ENCODE measurements at places on chromosomes 3 and 15.

GRCh38 chr3:20052851-20053250 lies 12.6 kb downstream of the KAT2B start:
- DNase-seq: no peak

DNA sequence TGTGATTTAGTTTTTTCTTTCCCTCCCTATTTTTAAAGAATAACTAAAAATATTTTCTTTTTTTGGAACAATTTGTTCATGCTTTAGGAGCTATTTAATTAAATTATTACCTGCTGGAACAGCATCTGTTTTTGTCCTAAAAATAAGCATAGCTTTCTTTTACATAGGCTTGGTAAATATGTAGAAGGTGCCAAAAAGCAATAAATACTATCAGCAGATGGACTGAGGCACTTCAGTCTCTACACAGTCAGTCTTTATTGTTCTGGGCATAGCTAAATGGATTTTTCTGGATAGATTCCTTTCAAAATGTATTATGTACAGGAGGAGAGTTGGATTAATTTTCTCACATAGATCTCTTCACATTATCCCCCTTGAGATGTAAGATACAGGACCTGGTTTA lies 223.5 kb downstream of the NAALADL2 start:
- DNase-seq: no peak

DNA sequence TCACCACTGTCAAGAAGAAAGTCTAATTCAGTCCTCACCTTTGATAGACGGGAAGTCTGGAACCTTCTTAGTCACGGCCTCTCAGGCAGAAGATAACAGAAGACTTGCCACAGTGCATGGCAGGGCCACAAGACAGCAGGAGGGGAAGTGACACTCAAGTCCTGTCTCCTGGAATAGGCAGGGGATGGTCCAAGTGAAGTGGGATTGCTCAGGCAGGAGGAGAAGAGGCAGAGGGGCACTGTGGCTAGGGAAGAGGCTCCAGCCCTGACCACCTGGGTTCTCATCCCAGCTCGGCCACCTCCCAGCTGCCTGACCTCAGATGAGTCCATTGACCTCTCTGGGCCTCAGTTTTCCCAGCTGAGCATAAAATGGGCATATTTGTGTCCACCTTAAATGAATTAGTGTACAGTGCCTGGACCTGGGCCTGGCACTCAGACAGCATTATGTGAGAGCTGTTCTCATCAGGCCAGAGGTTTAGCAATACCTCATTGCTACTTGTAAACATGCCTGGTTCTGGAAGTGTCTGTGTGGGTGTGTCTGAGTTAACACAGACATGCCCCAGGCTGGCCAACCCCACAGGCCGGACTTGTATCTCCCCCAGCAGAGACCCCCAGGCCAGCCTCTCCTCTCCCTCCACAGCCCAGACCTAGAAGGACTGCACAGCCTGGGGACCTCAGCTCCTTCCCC lies 11.5 kb upstream of the PCSK6 start:
- DNase-seq: no peak

GRCh38 chr3:124412644-124413043 lies 317.6 kb upstream of the UMPS start:
- DNase-seq: no peak

DNA sequence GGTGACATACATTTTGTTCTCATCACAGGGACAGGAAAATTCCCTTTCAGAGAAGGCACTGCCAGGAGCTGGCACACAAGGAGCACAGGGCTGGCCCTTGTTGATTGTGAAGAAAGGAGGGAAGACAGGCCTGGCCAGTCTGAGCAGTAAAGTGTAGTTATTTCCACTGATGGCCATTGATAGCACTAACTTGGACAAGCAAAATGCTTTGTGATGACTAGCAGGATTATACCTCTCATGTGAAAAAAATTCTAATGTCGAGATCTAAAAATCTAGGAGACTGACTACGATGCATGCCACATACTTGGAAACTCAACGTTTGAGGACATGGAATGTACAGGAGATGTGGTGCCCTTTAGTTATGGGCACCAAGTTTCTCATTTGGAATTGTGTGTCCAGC lies 54.3 kb upstream of the ST8SIA2 start:
- no peak for DNase-seq

DNA sequence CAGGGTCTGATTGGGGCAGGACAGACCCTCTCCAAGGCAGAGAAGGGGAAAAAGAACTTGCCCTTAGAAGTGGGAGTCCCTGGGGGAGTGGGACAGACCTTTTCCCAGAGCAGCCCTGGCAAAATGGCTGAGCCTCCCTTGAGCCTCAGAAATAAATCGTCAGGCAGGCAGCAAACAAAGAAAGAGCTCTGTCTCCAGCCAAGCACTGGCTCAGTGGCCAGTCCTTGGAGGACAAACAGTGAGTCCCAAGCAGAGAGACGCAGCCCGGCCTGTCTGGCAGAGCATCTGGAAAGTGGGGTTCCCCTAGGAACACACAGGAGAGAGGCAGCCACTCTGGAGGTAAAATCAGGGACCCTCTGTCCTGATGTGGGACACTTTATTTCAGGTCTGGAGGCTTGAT lies 1.8 kb downstream of the SLC6A1 start:
- DNase-seq: no peak

- DNase-seq: no peak
These were observed 438.2 kb upstream of the ARRDC4 start for GRCh38 chr15:97522347-97522746.

DNA sequence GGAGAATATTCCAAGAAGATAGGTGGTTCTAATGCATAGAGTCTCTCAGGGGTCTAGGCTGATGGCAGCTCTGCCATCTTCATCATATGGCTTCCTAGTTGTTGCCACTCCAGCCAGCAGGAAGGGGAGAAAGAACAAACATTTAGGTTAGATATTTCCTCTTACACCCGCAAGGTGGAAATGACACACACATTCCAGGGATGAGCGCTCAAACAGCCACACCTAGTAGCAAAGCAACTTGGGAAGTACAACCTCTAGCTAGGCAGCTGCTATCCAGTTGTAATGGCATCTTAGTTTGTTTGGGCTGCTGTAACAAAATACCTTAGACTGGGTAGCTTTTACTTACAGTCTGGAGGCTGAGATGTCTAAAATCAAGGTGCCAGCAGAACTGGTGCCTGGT lies 51.9 kb upstream of the ADAMTSL3 start:
- no peak for DNase-seq

DNA sequence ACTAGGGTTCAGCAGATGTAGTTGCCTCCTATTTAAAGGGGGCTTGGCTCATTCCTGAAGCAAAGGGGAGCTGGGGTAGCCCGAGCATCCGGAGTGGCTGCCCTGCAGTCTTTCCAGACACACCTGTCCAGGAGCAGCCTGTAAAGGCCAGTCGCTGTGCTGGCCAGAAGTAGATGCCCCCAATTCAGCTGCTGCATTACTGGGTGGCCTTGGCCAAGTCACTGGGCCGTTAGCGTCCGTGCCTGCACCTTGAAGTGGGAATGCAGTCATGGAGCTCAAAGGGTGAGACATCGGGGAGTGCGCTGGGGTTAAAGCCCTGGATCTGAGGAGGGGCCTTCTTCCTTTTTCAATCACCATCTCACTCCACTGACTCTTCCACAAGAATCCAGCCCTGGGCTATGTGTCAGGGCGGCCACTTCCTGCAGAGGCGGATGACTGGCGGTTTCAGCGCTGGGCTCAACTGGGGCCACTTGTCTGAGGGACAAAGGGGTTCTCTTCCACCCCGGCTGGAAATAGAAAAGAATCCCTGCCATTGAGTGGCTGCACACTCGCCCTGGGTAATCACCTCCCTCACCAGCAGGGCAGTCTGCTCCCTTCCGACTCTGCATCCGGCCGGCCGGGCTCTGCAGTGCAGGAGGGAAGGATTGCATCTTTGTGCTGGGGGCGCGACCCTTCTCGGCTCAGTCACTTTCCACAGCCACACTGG lies 11.8 kb downstream of the ALDH1A3 start:
- DNase-seq: no peak

- no peak for DNase-seq
These were observed 1669.6 kb downstream of the OTOL1 start for GRCh38 chr3:163166197-163166596.

- no peak for DNase-seq
These were observed 583.1 kb upstream of the CFAP20DC start for GRCh38 chr3:59632760-59633573.

GRCh38 chr3:153284282-153284938 lies 122.4 kb downstream of the RAP2B start:
- peak; percentile 7 for DNase-seq

DNA sequence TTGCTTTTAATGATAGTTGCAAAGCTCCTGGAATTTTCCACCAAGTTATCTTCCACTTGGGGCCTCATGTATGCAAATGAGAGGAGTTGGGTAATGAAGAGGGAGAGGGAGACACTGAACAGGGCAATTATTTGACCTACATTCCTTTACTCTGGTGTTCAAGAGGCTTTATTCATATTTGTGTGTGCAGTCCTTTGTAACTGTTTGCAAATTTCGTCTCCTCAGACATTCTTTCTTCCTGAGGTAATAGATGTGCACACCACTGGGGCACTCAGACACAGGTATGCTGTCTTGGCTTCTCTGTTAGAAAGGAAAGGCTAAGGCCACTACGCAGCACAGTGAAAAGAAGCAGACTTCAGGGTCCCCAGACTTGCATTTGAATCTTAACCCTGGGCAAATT lies 189.7 kb upstream of the IL12A start:
- DNase-seq: no peak

DNA sequence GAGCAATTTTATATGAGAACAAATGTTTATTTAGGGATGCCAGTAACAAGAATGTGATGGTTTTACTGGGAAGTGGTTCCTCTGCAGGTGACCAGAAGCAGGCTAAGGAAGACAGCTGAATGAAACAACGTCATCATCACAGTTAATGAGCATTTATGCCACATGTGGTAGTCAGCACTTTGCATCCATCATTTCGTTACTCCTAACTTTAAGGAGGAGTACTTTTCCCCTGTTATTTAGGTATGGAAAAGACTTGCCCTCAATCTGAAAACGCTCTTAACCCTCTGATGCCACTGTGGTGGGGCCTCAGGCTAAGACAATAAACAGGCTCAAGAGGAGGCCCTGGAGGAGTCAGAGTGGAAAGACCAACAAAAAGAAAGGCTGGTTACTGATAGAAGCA lies 31.2 kb downstream of the INTS14 start:
- no peak for DNase-seq

DNA sequence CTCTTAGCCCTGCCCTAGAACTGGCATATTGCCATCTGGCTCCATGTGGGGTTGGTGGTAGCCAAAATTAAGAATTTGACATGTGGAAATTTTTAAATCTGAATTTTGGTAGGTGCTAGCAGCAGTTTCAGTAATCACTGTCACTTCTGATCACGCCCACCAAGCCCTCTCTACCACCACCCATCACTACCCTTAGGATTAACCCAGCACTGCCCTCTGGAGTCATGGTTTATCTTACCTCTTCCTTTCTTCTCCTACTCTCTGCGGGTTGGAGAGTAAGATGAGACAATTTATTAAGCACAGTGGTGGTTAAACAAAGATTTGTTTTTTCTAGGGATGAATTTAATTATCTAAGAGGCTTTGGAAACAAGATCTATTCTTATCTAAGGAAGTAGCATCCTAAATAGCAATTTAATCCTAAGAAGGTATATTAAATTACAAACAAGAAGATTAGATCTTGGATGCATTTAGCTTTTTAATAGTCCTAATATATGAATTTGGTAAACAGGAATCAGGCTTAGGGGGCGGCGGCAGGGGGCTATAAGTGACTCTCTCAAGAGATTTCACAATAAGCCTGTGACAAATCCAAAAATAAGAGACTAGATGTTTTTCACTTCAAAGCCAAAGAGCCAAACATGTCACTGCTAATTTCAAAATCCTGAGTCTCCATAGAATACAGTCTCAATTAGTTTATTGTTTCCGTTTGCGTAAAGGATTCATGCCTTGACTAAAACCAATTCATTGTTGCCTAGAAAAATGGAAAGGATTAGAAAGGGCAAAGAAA lies 498.4 kb upstream of the UBE2E2 start:
- DNase-seq: no peak

GRCh38 chr15:49645941-49646340 lies 25.1 kb downstream of the DTWD1 start:
- no peak for DNase-seq

DNA sequence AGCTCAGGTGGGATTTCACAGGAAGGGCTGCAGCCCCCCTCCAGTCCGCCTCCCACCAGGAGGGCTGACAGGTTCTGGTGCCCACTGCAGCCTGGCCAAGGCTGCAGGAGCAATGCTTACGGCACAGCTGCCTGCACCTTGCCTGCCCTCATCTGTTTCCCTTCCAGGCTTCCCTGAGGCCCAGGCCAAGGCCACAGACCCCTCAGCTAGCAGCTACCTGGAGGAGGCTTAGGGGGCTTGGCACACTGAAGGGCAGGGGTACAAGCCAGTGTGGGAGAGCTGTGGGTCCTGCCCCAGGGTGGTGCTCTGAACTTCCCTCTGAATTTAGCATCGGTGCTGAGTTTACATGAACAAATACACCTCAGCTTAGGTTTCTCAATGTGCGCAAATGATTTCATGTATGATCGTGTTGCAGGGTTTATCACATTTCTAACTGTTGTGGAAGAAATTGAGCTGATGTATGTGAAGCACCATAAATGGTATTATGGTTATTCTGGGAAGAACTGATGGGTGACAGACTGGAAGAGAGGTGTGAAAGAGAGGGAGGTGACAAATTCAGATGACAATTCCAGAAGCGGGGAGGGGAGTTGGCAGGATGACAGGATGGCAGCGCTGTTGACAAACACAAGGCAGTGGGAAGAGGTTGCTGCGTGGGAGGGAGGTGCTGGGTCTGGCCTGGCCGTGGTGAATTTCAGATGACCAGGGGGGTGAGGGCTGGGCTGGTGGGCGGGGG lies 6.1 kb downstream of the RHCG start:
- no peak for DNase-seq

DNA sequence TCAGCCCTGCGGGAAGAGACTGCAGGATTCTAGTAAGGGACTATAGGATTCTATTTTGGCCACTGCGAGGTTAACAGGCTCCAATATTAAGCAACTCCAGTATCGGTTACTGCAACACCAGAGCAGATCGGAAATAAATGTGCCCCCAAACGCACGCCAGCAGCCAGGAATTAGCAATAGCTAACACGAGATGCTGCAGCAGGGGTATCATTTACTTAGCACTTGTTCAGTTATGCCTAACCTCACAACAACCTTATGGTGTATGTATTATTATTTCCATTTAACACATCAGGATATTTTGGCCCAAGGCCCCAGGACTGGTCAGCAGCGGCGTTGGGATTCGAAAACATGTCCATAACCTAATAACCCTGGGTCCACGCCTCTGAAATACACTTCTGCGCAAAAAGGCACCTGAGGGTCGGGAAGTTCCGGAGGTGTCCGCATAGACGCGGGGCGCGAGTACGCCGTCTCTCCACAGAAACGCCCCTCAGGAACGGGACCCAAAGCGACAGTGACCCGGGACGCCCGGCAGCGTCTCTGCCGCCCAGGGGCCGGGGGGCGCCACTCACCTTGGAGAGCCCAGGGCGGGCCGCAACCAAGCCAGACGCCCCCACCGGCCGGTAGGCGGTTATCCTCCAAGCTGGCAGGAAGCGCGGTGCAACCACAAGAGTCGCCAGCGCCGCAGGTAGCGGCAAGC lies 681 bp downstream of the PIK3CB start:
- no peak for DNase-seq

GRCh38 chr3:153137626-153138025 lies 24.4 kb upstream of the RAP2B start:
- DNase-seq: no peak

- DNase-seq: no peak
These were observed 248.0 kb downstream of the THSD4 start for GRCh38 chr15:71362987-71363968.

Measured in stimulated activated CD8-positive, alpha-beta memory T cell treated with anti-CD3 and anti-CD28 coated beads, Interleukin-4, amount 100 ng/mL, for 24 hours (primary cell).